HFFc6 (cell line): ENCODE measurements at places on chromosomes 1 and 21.

DNA sequence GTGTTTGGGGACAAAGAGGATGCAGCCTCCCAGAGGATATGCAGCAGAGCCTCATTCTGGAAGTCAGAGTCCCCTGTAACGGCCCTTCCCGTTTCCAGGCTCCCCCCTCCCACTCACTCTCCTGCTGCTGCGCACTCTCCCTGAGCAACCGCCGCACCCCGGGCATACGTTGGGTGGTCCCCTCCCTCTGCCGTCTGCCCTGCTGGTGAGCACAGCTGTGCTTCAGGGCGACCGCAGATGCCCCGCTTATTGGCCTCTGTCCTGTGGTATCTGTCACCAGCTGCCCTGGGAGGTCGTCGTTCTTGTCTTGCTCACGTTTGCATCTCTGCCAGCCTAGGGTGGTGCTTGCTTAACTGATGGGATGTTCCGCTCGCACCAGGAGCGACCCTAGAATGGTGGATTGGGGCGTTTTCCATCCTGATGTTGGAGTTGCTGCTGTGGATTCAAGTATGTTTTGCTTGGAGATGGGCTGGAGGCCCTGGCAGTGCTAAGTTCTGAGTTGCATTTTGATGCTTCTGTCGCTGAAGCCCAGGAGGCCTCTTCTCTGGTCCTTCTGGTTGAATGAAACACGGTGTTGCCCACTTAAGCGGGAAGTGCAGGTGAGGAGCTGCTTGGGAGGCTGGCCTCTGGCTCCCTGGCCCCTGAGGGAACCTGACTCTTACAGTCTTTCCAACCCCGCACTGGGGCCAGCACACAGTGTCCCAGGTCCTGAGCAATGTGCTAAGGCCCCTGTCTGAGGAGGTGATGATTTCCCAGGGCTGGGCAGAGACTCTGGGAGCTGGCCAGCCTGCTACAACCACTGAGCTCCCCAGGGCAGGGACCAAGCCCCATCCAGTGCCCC is 3.2 kb downstream of the TMEM201 start:
- H3K27ac ChIP-seq, result no peak overlapping the region
- peaks cover 2% of the 10 kb centered on the region; the same call in 1 of the 2 replicates for H3K27me3 ChIP-seq
- H3K36me3 ChIP-seq, result no peaks in the 10 kb centered on the region; the same call in 1 of the 2 replicates
- H3K4me3 ChIP-seq, result no peak overlapping the region

- DNase-seq, result no peak
- no peaks in the 10 kb centered on the region for H3K36me3 ChIP-seq
- peaks cover 41% of the 10 kb centered on the region for H3K27me3 ChIP-seq
- no peaks in the 10 kb centered on the region for H3K4me1 ChIP-seq
- H3K27ac ChIP-seq, result no peak overlapping the region
These were observed 55.2 kb upstream of the SELENON start for GRCh38 chr1:25744636-25745425.

DNA sequence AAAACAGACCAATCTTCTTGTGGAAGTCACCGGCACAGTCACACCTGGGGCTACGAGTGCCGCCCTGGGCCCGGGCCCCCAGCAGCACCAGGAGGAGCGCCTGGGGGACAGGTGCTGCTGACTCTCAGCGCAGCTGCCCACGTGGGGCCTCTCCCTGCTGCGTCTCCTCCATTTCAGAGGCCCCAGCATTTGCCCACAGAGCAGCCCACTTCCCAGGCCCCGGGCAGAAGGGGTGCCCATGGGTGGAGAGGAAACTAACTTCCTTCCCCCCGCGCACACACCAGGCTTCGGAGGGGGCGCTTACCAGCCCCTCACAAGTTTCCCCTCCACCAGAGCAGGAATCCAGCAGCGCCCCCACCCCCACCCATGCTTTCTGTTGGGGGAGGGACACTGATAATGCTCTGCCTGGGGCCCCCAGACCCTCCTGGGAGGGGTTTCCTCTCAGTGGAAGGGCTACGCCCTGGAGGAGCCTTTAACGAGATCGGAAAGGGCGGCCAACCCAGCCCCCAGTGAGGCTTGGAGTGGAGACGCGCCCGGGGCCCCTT is 440 bp downstream of the TNFRSF25 start:
- H3K27ac ChIP-seq, result no peak overlapping the region
- no peak overlapping the region for H3K4me3 ChIP-seq
- H3K4me1 ChIP-seq, result no peaks in the 10 kb centered on the region
- peaks cover 4% of the 10 kb centered on the region; the same call in 1 of the 2 replicates for H3K27me3 ChIP-seq
- no peak for DNase-seq

- H3K4me3 ChIP-seq, result no peak overlapping the region
- H3K27ac ChIP-seq, result no peak overlapping the region
- H3K27me3 ChIP-seq, result no peaks in the 10 kb centered on the region
- no peak for DNase-seq
These were observed 4.0 kb downstream of the TRIM11 start for GRCh38 chr1:228402641-228403025.

- H3K27ac ChIP-seq, result no peak overlapping the region
- H3K4me1 ChIP-seq, result peaks cover 37% of the 10 kb centered on the region
- peak; percentile 72 for DNase-seq
- no peaks in the 10 kb centered on the region for H3K36me3 ChIP-seq
- no peaks in the 10 kb centered on the region for H3K27me3 ChIP-seq
These were observed 47.6 kb upstream of the RAP1A start for GRCh38 chr1:111571987-111572386.

DNA sequence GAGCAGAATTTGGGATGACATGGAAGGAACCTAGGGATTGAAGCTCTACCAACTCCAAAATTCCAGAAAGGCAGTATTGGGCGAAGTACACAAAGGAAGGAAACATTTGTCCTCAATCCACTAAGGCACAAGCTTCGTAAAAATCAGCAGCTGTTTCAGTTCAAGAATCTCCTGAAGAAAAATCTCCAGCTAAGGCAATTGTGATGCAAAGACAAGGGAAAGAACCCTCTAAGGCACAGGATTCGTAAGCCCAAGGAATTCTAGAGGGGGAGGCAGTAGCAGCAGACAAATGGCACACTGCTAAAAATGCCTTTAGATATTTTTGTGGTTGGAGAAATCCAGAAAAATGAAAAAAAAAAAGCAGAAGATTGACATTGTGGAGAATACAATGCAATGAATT is 64.5 kb upstream of the PLPPR5 start:
- no peak overlapping the region for H3K4me3 ChIP-seq
- no peaks in the 10 kb centered on the region for H3K4me1 ChIP-seq
- H3K36me3 ChIP-seq, result no peaks in the 10 kb centered on the region
- H3K27me3 ChIP-seq, result no peaks in the 10 kb centered on the region

DNA sequence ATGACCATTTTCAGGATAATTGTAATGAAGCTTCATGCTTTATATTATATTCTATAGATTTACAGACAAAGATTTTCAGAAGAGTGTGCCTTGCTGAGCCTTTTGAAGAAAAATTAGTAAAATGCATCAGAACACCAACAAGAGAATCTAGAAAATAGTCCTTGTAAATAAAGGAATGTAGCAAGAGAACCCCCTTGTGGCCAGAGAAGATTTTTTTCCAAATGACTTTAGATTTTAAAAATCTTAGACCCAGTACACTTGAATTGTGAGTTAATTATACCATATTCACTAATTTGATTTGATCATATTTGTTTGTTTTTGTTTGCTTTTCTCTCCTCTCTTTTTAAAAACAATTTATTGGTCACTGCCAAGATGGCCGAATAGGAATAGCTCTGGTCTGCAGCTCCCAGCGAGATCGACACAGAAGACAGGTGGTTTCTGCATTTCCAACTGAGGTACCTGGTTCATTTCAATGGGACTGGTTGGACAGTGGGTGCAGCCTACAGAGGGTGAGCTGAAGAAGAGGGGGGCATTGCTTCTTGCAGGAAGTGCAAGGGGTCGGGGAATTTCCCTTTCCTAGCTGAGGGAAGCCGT is 12.8 kb upstream of the IFI44L start:
- H3K4me1 ChIP-seq, result peaks cover 24% of the 10 kb centered on the region
- DNase-seq, result peak; percentile 27
- no peak overlapping the region for H3K4me3 ChIP-seq
- peaks cover 4% of the 10 kb centered on the region; the same call in 1 of the 2 replicates for H3K27me3 ChIP-seq

DNA sequence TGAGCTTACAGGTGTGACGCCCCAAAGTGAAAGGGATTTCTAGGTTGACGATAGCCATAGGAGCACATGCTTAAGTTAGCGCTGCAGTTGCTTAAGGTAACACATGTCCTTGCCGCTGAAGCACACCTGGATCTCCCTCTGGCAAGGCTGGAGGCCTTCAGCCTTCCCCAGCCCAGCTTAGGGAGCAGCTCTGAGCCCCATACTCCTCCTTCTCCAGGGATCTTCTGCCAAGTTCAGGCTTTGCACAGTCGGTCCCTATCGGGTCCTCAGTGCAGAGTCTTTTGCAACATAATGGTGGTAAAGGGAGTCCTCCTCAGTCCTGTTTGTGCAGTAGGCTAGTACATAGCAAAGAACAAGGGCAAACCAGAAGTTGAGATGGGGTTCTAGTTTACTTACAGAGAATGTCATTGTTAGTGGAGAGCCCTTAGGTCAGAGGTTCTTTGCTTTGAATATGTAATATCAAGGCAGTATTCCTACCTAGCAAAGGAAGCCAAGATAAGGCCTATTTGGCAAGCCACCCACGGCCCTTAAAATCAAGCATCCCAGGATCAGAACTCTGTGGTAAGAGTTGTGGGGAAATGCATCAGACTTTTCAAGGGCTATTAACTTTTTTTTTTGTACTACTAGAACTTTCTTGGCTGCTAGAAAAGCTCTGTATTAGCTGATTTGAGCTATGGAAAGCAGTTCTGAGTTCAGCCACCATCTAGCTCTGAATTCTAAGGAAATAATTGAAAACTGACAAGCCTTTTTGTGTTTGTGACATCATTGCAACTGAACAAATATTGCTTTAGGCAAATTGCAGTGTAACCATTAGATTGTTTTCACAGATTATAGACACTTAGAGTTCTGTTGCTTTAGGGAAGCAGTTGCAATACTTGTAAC is 1.4 kb downstream of the EVA1C start:
- no peak for DNase-seq
- H3K27me3 ChIP-seq, result peaks cover 2% of the 10 kb centered on the region; the same call in 1 of the 2 replicates
- peak overlapping the region; percentile 78; the same call in 1 of the 2 replicates for H3K27ac ChIP-seq
- H3K4me3 ChIP-seq, result peak overlapping the region; percentile 88
- no peaks in the 10 kb centered on the region for H3K36me3 ChIP-seq

- DNase-seq, result peak; percentile 16
- no peak overlapping the region for H3K4me3 ChIP-seq
- no peak overlapping the region for H3K27ac ChIP-seq
- H3K27me3 ChIP-seq, result peaks cover 2% of the 10 kb centered on the region
- H3K36me3 ChIP-seq, result no peaks in the 10 kb centered on the region
These were observed 27.4 kb downstream of the KCNA3 start for GRCh38 chr1:110647254-110647891.

GRCh38 chr1:2496087-2496622 is 20.1 kb downstream of the PLCH2 start:
- H3K4me3 ChIP-seq, result no peak overlapping the region
- no peaks in the 10 kb centered on the region for H3K36me3 ChIP-seq
- no peak overlapping the region for H3K27ac ChIP-seq
- H3K4me1 ChIP-seq, result peaks cover 13% of the 10 kb centered on the region
- peaks cover 20% of the 10 kb centered on the region for H3K27me3 ChIP-seq
- no peak for DNase-seq

DNA sequence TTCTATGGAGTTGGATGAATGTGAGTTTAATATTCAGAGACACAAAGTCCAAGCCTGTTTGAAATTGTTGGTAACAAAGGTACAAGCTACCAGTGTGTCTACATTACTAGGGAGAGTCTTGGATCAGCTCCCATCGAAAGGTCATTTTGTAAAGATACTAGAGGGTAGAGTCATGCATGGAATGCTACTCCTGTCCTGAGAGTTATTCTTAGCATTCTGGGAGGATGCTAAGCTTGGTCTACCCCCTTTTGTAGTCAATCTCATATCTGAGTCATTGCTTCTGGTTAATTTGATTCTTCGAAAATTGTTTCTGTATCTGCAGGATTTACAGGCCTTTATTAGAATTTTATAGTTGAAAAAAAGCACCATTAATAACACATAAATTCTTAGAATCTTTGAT is 240.2 kb downstream of the ST6GALNAC3 start:
- H3K36me3 ChIP-seq, result no peaks in the 10 kb centered on the region
- no peaks in the 10 kb centered on the region; the same call in 1 of the 2 replicates for H3K27me3 ChIP-seq
- DNase-seq, result no peak
- H3K27ac ChIP-seq, result no peak overlapping the region

- H3K36me3 ChIP-seq, result no peaks in the 10 kb centered on the region
- H3K27me3 ChIP-seq, result no peaks in the 10 kb centered on the region
- no peaks in the 10 kb centered on the region for H3K4me1 ChIP-seq
- no peak overlapping the region for H3K4me3 ChIP-seq
These were observed 103.8 kb downstream of the LRRC7 start for GRCh38 chr1:69671363-69672010.

- H3K27me3 ChIP-seq, result peaks cover 7% of the 10 kb centered on the region; the same call in 1 of the 2 replicates
- DNase-seq, result no peak
These were observed 22.1 kb downstream of the LRRC52 start for GRCh38 chr1:165565751-165566490.
